ENCODE measurements at places on chromosomes 2 and 18. TPM values are rescaled to one million over a fixed set of nuclear protein-coding genes. Genes with fewer than 3 reads are reported as not detected.

DNA sequence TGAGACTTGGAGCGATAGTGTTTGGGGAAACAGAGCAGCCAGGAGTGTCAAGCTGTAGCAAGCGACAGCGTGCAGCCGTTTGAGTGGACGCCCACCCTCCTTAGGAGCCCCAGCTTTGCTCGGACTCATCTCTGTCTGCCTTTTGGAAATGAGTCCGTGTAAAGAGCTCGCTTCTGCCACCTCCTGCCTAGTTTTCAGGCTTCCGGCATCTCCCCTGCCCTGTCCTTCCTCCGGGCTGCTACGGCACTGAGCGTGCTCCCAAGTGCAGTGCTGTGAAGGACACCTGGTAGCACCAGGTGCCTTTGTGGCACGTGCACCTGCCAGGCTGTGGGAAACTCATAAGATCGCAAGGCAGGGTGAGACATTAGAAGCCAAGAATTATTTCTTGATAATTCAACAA is 117.1 kb downstream of the RNF144A start:
- no peak for DNase-seq

GRCh38 chr2:128731994-128732650 is 413.5 kb upstream of the HS6ST1 start:
- no peak for DNase-seq

- DNase-seq: no peak
Observed at GRCh38 chr2:96959406-96960110, 26.8 kb downstream of the FAM178B start.

Gene RIF1
- total RNA-seq: 73.1 TPM

GRCh38 chr18:75346671-75347070 is 80.8 kb downstream of the SMIM21 start:
- no peak for DNase-seq

Gene MAP3K19
- not detected for total RNA-seq

- no peak for DNase-seq
Observed at GRCh38 chr2:177030451-177031105, 182.0 kb upstream of the HNRNPA3 start.

Measured in SJCRH30 (cell line).